ENCODE measurements at places on chromosomes 2 and 18.

DNA sequence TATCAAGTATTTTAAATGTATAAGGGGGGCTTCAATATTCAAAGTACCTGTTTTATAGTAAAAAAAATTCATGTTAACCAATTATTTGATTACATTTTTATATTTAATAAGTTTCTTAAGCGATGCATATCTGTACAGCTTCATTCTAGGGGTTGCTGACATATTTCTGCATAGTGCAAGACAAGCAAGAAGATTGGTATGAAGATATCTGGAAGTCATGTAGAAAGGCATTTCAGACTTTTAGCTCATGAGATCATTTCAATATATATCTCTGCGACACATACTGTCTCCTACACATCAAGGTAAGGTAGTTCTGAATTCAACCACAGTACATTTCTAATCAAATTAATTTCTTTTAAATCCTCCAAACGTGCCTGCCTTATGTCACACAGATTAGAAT lies 73.1 kb downstream of the MEMO1 start:
- no peak for DNase-seq

DNA sequence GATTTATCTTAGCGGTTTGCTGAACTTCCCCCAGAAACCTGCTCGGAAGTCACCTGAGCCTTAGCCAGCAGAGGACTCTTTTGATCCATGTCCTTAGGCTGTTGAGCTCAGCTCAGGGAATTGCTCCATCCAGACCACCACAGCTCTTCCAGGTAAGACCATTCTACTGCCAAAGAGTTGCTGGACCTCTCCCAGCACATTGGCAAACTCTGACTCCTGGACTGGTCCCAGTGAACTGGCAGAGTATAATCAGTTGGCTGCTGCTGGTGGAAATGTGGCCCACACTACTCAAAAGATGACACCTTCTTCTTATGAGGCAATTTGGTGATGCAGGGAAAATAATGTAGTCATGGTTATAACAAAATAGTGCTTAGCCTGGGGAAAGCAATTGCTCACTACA lies 308.8 kb upstream of the FIGN start:
- no peak for DNase-seq

GRCh38 chr18:21703241-21703820 lies 1.2 kb downstream of the ABHD3 start:
- DNase-seq: no peak

- DNase-seq: no peak
Measured at GRCh38 chr2:202109737-202110184, 36.7 kb downstream of the KIAA2012 start.

Data from COLO829 (cell line).